Fibroblast of skin of left quadriceps (primary cell): ENCODE measurements at places on chromosomes 3 and 15.

- no peak for DNase-seq
Measured at GRCh38 chr3:113163152-113163551, 48.2 kb upstream of the BOC start.

GRCh38 chr3:154431043-154431442, 1.1 kb upstream of the GPR149 start:
- no peak for DNase-seq

- DNase-seq: no peak
Measured at GRCh38 chr3:33201195-33201594, 17.4 kb downstream of the SUSD5 start.

DNA sequence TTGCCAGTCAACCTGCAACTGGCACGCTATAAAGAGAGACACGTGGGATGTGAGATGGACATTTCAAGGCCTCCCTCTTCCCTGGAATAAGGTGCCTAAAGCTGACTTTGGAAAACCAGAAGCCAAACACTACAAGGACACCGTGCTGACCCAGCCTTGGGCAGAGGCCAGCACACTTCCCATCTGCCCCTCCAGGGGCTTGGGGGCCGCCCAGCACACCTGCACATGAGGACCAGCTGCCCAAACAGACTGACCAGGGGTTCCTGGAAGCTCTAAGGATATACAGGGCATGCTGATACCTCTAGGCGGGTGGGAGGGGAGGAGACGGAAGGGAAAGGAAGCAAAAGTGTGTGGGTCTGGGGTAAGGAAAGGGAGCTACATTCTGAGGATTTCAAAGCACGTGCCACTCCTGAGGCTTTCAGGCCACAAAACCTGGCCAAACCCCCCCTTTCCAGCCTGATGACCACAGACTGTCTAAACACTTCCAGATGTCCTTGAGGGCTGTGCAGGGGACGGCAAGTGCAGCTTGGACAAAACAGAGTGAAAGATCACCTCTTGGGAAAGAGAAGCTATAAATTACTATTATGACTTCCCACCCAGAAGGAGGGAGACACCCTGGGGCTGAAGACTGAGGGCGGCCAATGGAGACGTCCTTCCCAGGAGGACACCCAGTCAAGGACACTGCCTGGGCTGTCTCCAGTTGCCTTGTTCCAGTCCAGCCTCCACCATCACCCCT, 57.9 kb downstream of the ADCY5 start:
- no peak for DNase-seq

GRCh38 chr3:3705090-3705775, 94.0 kb upstream of the LRRN1 start:
- DNase-seq: no peak

- DNase-seq: no peak
Measured at GRCh38 chr3:161072211-161072621, 32.9 kb downstream of the B3GALNT1 start.

DNA sequence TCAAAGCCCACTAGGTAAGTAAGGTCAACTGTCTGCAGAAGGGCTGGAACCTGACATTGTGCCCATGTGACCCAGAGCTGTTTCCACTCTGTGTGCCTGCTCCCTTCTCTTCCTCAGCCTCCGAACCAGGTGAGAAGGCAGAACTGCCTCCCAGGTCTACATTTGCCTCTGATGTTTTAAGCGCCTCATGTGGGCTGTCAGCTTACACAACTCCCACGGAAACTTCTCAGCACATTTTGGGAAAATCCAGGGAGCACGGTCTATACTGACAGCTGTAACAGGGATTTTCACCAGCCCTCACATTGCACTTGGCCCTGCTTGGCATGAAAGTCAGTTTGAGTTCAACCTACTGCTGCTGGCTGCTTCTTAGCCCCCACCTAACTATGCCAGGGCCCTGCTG, 46.9 kb upstream of the SLC24A5 start:
- no peak for DNase-seq

DNA sequence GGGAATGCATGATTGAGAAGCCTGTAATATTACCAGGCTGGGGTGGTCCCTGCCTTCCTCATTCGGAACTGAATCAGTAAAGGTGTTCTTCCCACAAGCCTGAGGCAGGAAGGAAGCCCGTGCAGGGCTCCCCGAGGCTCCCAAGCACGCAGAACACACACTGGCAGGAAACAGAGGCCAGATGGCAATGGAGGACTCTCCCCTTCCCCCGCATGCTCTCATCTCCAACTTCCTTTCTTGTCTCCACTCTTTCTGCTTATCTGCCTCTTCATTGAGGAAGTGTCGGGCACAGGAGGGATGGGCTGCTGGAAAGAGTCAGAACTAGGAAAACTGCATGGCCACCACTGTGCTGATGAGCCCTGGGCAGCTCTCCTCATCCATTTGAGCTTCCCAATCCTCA, 123.5 kb downstream of the NUP210 start:
- DNase-seq: no peak

- peak; percentile 94 for DNase-seq
Measured at GRCh38 chr15:25830844-25831451, 32.2 kb downstream of the ATP10A start.

- DNase-seq: no peak
Measured at GRCh38 chr3:7752005-7752404, 749.6 kb upstream of the LMCD1 start.

DNA sequence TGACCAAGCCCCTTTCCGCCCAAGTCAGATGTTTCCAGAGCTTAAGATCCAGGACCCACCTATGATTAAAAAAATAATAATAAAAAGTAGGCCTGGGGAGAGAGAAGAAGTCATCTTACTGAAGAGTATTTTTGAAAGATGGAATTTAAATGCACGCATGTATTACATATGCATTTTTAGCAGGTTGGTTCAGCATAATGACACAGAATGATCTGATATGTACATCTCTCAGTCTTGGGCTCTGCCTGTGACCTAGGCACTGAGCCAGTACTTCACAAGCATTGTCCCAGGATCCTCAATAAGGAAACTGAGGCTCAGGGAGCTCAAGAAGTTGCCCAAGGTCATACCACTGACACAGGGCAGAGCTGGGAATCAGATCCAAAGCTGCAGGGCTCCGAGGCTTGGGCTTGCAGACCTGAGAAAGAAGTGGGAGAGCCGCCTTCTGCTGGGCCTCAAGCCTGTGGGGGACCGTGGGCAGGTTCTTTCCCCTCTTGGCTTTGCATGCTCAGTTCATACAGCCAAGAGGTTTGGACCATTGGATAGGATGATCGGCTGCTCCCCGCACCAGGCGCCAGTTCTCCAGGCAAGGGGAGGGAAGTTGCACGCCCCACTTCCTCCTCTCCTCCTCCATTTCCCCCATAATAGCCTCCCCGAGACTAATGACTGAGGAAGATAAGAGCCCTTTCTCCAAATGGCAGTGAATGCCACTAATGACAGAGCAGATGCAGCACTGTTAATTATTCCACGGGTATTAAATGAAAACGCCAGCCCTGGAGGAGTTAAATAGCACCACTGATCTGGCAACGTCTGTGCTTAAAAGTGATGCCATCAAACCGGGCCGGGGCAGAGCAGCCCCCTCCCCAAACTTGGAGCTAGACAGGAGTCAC, 6.9 kb downstream of the SLC6A1 start:
- no peak for DNase-seq

GRCh38 chr15:79439236-79439635, 7.1 kb downstream of the MINAR1 start:
- no peak for DNase-seq

DNA sequence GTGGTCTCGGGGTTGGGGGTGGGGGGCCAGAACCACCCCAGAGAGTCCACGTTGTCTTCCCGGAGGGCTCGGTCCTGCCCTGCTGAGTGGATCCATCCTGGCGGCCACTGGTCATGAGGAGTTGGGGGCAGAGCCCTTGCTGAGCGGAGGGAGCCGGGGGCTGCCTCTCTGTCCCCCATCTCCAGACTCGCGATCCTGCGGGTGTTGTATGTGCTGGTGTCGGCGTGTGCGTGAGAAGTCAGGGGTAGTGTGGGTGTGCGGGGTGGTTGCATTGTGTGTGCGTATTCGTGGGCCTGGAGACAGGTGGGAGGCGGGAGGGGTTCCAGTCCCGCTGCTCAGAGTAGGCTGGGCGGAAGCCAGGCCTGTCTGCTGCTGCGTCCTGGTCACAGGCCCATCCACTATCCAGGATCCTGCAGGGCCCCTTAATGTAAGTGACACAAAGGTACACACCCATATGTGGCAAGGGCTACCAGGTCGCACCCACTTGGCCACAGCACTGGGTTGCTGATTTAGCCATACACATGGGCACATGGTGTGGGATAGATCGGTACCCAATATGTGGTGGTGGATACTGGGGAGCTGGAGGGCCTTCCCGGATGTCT, 30.7 kb downstream of the NBEAL2 start:
- no peak for DNase-seq

GRCh38 chr3:62372621-62373041, 719 bp downstream of the FEZF2 start:
- DNase-seq: no peak

- no peak for DNase-seq
Measured at GRCh38 chr3:182609575-182610156, 183.6 kb upstream of the ATP11B start.
